ENCODE measurements at places on chromosomes 16 and 17.

DNA sequence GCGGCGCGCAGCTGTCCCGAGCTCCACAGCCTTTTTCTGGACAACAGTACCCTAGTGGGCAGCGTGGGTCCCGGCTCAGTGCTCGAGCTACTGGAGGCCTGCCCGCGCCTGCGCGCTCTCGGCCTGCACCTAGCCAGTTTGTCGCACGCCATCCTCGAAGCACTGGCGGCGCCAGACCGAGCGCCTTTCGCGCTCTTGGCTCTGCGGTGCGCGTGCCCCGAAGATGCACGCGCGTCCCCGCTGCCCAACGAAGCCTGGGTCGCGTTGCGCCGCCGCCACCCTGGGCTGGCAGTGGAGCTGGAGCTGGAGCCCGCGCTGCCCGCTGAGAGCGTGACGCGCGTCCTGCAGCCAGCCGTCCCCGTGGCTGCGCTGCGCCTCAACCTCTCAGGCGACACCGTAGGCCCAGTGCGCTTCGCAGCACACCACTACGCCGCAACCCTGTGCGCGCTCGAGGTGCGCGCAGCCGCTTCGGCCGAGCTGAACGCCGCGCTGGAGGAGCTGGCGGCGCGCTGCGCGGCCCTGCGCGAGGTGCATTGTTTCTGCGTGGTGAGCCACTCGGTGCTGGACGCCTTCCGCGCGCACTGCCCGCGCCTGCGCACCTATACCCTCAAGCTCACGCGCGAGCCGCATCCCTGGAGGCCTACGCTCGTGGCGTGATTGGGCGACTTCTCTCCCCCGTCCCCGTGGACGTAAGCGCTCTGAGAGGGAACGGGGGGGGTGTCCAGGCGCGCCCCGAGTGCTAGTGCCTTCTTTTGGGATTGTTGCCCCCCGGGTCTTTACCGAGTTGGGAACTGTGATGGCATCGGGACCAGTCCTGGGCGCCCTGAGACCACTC lies 1.2 kb upstream of the HSF4 start:
- no peak for DNase-seq

DNA sequence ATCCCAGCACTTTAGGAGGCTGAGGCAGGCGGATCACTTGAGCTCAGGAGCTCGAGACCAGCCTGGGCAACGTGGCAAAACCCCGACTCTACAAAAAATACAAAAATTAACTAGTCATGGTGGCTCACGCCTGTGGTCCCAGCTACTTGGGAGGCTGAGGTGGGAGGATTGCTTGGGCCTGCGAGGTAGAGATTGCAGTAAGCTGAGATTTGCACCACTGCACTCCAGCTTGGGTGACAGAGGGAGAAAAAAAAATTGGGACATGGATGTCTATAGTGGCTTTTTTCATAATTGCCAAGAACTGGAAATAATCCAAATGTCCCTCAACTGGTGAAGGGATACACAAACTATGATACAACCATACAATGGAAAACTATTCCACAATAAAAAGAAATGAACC lies 28.6 kb downstream of the OSBPL7 start:
- DNase-seq: no peak

DNA sequence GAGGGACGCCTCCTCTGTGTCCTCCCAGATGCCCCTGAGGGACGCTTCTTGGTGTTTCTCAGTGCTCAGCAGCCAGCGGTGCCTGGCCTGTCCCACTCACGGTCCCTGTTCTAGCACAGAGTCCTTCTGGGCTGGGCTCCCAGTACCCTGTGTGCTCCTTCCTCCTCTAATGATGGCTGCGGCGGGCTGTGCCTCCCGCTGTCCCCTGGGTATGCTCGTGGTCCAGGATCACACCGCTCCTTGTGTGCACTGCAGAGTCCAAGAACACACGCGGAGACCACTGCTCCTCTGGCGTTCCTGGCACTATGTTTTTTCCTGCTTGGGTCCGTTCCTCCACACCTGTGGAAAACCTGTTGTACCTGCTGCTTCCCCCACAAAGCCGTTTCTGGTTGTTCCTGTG lies 15.1 kb upstream of the IRF8 start:
- no peak for DNase-seq

DNA sequence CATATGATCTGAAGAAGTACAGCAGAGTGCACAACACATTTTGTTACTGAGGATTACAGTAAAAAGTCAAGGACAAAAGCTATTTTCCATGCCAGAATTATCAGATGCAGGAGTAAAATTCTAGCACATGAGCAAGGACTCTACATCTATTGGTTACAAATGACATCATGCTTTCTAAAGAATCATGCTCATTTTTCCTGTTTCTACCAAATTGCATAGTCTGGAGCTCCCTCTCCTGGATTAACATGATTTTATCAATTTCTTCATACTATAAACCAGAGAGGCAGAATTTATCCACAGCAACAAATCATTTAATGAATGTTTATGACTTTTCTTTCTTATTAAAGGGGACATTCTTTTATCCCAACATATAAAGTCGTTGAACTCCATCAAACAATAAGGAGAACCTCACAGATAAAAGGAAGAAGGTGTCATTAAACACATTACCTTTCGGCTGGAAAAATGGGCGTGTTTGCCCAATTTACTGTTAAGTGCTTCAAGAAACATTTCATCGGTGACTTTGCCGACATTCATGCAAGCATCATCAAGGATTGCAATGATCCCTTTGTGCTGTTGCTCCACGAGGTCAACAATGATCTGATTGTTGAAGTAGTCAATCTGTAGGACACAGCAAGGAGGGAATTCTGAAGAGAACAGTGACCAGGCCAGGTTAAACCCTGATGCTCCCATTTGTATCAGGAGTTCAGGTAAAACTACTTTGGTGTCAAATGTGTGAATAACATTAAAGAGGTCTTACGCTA lies 121.7 kb downstream of the MYO1D start:
- no peak for DNase-seq

DNA sequence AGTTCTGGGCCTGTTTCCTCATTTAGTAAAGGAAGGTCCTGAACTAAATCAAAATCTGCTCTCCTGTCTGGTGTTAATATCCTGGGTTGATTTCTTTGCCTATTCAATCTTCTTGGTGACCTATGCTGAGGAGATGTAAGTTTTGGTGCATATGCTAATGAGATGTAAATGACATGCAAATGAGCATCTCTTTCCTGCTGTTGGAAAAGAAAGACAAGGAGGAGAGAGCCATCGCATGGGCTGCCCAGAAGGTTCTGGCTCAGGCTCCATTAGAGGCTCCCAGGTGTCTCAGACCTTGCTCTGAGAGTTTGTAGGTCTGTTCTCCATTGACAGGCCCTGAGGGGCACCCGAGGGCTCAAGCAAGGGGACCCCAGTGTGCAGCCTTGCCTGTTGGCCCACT lies 3.3 kb downstream of the ABI3 start:
- no peak for DNase-seq

GRCh38 chr16:15874745-15875314 lies 13.6 kb downstream of the CEP20 start:
- DNase-seq: peak; percentile 55

DNA sequence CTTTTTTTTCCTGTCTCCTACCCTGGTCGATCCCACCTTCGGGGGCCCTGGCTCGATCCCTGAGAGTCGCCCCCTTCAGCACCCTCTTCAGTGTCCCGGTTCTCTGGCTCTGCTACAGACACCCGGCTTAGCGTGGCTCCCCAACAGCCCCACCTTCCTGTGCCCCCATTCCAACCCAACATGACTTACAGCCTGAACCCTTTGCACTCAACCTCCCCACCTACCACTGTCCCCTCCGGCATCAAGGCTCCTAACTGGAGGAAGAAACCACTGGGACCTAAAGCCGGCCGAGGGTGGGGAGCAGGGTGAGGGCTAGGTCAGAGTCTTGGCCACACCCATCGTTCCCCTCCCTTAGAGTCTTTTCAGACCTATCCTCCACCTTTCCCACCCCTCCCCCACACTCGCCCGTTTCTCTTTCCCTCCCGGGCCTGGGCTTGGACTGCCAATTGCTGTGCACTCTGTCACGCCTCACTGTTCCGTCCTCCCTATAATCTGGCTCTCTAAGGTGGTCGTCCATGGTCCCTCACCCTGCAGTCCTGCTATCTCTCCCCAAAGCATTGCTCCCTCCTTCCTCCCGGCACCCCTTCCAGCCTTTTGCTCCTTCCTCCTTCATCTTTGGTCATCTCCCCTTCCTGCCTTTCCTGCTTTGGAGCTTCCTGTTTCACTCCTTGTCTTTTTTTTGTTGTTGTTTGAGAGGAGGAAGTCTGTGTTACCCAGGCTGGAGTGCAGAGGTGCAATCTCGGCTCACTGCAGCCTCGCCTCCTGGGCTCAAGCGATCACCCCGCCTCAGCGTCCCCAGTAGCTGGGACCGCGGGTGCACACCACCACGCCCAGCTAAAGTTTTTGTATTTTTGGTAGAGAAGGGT lies 890 bp upstream of the CLDN7 start:
- DNase-seq: no peak

- no peak for DNase-seq
Observed at GRCh38 chr16:89096768-89097391, 3.2 kb downstream of the ACSF3 start.

Data from right forelimb (tissue), 1 donor.